Naive thymus-derived CD8-positive, alpha-beta T cell (primary cell): ENCODE measurements at places on chromosomes 16 and 17.

GRCh38 chr16:2743007-2743810, 9.2 kb upstream of the SRRM2 start:
- H3K36me3 ChIP-seq, result no peaks in the 10 kb centered on the region
- no peak overlapping the region for H3K4me3 ChIP-seq
- peaks cover 2% of the 10 kb centered on the region for H3K27me3 ChIP-seq
- no peaks in the 10 kb centered on the region for H3K4me1 ChIP-seq
- DNase-seq, result no peak

DNA sequence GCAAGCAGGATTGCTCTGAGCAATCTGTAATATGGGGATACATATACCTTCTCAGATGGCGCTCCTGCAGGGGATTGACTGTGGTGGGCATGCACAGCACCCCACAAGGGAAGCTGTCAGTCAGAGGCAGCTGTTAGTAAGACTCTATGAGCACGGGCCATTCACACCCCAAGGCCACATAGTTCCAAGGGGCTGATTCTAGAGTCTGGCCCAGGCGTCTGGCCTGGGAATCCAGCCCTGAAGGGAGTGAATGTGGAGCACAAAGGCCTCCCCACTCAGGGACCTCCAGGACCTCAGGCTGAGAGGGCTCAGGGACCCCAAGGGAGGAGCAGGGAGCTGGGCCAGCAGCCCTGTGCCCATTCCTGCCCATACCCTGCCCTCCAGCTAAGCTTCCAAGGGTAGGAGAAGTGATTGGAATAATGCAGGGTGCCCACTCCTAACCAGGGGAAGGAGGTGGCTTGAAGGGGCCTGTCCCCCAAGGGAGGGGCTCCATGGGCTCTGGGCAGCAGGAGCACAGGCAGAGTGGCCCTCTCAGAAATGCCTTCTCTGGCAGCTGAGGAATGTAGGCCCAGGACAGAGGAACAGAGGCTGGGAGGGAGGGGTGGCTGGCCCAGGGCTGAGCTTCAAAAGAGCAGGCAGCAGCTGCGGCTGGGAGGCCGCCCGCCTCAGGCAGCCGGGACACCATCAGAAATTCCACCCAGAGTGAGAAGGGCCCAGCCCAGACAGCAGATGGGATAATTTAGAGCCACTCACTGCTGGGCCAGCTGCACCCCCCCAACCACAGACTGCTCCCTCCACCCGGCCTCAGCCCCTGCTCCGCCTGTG, 48.9 kb upstream of the MRPS23 start:
- no peaks in the 10 kb centered on the region for H3K27me3 ChIP-seq
- DNase-seq, result no peak
- H3K4me1 ChIP-seq, result peaks cover 11% of the 10 kb centered on the region
- no peak overlapping the region for H3K27ac ChIP-seq
- H3K36me3 ChIP-seq, result no peaks in the 10 kb centered on the region
- H3K4me3 ChIP-seq, result no peak overlapping the region

DNA sequence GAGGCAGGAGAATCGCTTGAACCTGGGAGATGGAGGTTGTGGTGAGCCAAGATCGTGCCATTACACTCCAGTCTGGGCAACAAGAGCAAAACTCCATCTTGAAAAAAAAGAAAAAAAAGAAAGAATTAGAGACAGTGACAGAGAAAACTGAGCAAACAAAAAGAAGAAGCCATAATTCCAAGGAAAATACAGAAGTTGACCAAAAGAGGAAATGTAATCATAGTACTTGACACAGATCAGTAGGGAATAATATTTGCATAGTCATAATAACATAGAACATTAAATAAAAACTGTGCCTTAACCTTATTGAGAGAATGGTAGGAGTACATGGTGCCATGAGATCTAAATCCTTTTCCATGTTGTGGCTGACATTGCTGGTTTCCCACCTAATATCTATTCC, 14.7 kb upstream of the USP31 start:
- H3K27ac ChIP-seq, result no peak overlapping the region
- H3K4me3 ChIP-seq, result no peak overlapping the region
- H3K27me3 ChIP-seq, result peaks cover 68% of the 10 kb centered on the region
- no peak for DNase-seq

DNA sequence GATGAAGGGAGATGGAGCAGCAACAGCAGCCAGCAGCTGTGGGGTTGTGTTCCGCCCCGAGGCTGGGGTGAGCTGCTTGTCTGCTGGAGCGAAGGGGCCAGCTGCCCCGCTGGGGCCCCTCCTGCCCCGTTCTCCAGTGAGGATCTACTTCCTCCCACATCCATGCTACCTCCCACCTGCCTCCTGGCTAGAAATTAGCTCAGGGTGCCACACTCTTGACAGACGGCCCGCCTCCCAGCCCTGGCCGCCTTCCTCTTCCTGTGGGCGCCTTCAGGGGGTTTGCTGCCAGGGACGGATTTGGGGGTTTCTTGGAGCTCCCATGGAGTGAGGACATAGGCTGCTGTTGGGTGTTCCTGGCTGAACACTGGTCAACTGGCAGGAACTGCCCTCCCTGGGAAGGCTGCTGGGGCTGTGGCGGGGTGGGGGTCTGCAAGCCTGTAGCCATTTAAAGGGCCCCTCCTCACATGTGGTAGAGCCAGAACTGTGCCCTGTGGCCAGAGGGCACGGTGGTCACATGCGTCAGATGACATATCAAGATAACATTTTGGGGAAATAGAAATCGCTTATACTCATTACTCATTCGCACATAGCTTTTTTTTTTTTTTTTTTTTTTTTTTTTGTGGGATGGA, 13.1 kb downstream of the TBC1D24 start:
- H3K27ac ChIP-seq, result no peak overlapping the region
- DNase-seq, result no peak

DNA sequence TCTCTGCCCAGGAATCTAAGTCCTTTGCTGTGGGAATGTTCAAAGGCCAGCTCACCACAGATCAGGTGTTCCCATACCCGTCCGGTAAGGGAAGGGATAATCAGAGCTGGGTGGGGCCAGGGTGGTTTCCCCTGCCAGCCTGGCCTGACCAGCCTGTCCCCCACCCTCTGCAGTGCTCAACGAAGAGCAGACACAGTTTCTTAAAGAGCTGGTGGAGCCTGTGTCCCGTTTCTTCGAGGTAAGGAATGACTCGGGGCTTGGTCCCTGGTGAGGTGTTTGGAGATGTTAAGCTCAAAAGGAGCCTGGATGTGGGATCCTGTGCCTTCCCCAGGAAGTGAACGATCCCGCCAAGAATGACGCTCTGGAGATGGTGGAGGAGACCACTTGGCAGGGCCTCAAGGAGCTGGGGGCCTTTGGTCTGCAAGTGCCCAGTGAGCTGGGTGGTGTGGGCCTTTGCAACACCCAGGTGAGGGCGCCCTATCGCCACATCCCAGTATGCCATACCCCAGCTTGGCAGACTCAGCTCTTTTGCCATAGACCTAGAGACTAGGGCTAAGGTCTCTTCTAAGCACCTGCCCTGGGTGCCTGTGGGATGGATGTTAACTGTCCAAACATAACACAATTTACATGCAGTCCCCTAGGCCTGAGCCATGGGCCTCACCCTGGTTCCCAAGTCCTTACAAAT, 997 bp downstream of the ACADVL start:
- peaks cover 26% of the 10 kb centered on the region for H3K36me3 ChIP-seq
- no peaks in the 10 kb centered on the region for H3K27me3 ChIP-seq
- H3K4me1 ChIP-seq, result peaks cover 33% of the 10 kb centered on the region
- DNase-seq, result peak; percentile 64

- H3K36me3 ChIP-seq, result no peaks in the 10 kb centered on the region
- no peak overlapping the region for H3K27ac ChIP-seq
- H3K4me3 ChIP-seq, result no peak overlapping the region
- peaks cover 21% of the 10 kb centered on the region for H3K27me3 ChIP-seq
Measured at GRCh38 chr17:11296994-11297393, 56.0 kb downstream of the SHISA6 start.

DNA sequence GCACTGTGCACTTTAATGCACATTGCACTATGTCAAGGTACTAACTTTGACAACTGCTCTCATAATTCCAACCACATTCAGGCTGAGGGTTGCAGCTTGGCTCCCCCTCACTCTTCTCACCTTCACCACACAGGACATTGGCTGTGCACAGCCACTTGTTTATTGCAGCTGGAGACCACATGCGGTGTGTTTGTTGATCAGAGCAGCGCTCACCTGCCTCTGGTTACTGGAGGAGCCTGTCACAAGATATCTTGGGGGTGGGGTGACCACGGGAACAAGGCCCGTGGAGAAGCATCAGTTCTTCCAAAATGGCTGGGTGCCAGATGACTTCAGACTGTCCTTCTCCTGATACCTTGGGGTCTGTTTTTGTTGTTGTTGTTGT, 10.6 kb upstream of the CCL5 start:
- peak; percentile 44 for DNase-seq
- H3K4me1 ChIP-seq, result peaks cover 15% of the 10 kb centered on the region
- peak overlapping the region; percentile 76 for H3K4me3 ChIP-seq
- peaks cover 2% of the 10 kb centered on the region for H3K27me3 ChIP-seq
- H3K36me3 ChIP-seq, result no peaks in the 10 kb centered on the region

GRCh38 chr17:48026502-48027321, 10.9 kb downstream of the COPZ2 start:
- peaks cover 15% of the 10 kb centered on the region for H3K27me3 ChIP-seq
- peak overlapping the region; percentile 58 for H3K4me3 ChIP-seq
- peaks cover 16% of the 10 kb centered on the region for H3K4me1 ChIP-seq
- DNase-seq, result peak; percentile 71

GRCh38 chr17:35099908-35100307, 19.8 kb downstream of the RAD51D start:
- DNase-seq, result no peak
- H3K27ac ChIP-seq, result no peak overlapping the region
- H3K36me3 ChIP-seq, result peaks cover 51% of the 10 kb centered on the region
- no peaks in the 10 kb centered on the region for H3K4me1 ChIP-seq

DNA sequence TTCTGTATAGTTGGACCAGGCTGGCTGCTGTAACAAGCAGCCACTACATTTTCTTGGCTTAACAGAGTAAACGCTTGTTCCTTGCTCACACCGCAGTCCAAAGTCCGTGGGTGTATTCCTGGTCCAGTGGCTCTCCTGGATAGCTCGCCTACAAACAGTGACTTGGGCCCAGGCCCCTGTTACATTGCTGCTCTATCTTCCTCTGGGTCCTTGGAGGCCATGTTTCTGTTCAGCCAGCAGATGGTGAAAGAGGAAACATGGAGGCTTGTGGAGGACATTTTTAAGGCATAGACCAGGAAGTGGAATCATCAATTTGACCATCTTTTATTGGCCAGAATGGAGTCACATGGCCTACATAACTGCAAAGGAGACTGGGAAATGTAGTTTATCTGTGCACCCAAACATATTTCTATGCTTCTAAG, 55.1 kb downstream of the ATP2C2 start:
- no peaks in the 10 kb centered on the region for H3K4me1 ChIP-seq
- DNase-seq, result no peak
- H3K27me3 ChIP-seq, result peaks cover 7% of the 10 kb centered on the region
- H3K36me3 ChIP-seq, result no peaks in the 10 kb centered on the region
- H3K27ac ChIP-seq, result no peak overlapping the region
- H3K4me3 ChIP-seq, result no peak overlapping the region

DNA sequence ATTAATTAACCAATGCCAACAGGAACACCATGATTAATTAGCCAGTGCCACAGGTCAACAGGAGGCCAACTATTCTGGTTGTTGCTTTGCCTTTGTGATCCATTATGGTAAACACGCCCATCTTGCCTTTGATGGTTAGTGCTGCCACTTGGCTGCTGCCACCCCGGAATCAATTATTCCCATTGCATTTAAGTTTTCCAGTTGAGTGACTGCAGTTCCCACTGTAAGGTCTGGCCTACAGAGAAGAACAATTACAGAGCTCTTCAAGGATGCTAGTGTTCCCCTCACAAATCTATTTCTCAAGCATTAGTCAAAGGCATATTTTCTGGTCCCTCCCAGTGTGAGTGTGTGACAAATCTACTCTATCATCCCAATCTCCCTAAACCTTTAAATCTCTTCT, 7.1 kb upstream of the CLEC19A start:
- no peak overlapping the region for H3K4me3 ChIP-seq
- peaks cover 9% of the 10 kb centered on the region for H3K27me3 ChIP-seq
- no peaks in the 10 kb centered on the region for H3K4me1 ChIP-seq
- H3K27ac ChIP-seq, result no peak overlapping the region

GRCh38 chr17:64063088-64063487, 42.7 kb upstream of the ICAM2 start:
- no peak for DNase-seq
- no peaks in the 10 kb centered on the region for H3K27me3 ChIP-seq
- H3K27ac ChIP-seq, result no peak overlapping the region
- H3K4me1 ChIP-seq, result peaks cover 47% of the 10 kb centered on the region

GRCh38 chr16:85047867-85048455, 20.4 kb downstream of the KIAA0513 start:
- peaks cover 48% of the 10 kb centered on the region for H3K4me1 ChIP-seq
- H3K4me3 ChIP-seq, result peak overlapping the region; percentile 75
- no peaks in the 10 kb centered on the region for H3K36me3 ChIP-seq
- no peak for DNase-seq
- H3K27me3 ChIP-seq, result no peaks in the 10 kb centered on the region

DNA sequence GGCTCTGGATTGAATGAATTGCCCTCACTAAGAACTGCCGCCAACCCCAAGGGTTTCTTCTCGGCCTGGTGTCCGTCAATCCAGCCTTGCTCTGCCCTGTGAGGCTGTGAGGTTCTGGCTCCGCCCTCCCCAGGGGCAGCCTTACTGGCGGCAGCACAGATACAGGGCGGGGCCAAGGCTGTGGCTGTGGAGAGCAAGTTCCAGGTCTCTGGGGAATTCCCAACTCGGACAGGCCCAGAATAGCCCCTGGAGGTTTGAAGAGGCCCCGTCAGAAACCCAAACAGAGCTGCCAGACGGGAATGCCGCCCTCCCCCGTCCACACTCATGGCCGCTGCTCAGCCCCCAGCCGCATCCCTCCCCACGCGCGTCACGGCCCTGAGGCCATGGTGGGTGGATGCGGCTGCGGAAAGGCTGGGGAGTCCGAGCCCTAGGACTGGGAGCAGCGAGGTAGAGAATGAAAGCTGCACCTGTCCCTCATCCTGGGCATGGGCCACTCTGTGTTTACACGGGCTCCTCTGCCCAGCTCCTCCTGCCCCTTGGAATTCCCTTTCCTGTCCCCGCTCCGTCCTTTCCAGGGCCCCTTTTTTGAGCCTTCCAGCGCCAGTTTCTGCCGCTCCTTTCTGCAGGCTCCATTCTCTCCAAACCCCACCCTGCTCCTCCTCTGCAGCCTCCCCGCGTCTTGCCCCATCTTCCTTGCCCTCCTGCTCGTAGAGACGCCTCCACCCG, 660 bp upstream of the PRRT2 start:
- peaks cover 29% of the 10 kb centered on the region for H3K4me1 ChIP-seq
- H3K27me3 ChIP-seq, result no peaks in the 10 kb centered on the region
- peak overlapping the region; percentile 93 for H3K4me3 ChIP-seq
- no peaks in the 10 kb centered on the region for H3K36me3 ChIP-seq
- DNase-seq, result peak; percentile 78
- peak overlapping the region; percentile 92 for H3K27ac ChIP-seq

GRCh38 chr16:73717266-73717974, 579.2 kb upstream of the PSMD7 start:
- no peak for DNase-seq
- H3K36me3 ChIP-seq, result no peaks in the 10 kb centered on the region
- H3K27me3 ChIP-seq, result no peaks in the 10 kb centered on the region

- no peak overlapping the region for H3K4me3 ChIP-seq
- peak; percentile 8 for DNase-seq
- H3K36me3 ChIP-seq, result peaks cover 4% of the 10 kb centered on the region
Measured at GRCh38 chr16:70388006-70388680, 41.4 kb downstream of the DDX19A start.
